ENCODE measurements at places on chromosomes 1 and 21.

- H3K27ac ChIP-seq, result no peak overlapping the region
- no peak overlapping the region for H3K4me3 ChIP-seq
- H3K27me3 ChIP-seq, result no peaks in the 10 kb centered on the region
- peaks cover 58% of the 10 kb centered on the region for H3K36me3 ChIP-seq
Observed at GRCh38 chr21:29034678-29035077, 10.2 kb downstream of the USP16 start.

DNA sequence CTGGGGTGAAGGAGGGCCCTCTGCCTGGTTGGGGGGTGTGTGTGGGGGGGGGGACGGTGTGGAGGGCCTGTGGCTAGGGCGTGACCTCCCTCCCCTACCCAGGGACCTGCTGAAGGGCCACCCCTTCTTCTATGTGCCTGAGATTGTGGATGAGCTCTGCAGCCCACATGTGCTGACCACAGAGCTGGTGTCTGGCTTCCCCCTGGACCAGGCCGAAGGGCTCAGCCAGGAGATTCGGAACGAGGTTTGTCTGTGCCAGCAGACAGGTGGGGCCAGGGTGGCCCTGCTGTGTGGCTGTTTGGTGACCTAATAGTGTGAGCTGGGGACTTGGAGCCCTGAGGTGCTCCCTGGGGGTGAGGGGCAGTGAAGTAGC, 43.9 kb downstream of the COQ8A start:
- no peaks in the 10 kb centered on the region for H3K4me1 ChIP-seq
- no peak overlapping the region for H3K4me3 ChIP-seq
- H3K36me3 ChIP-seq, result no peaks in the 10 kb centered on the region
- H3K27ac ChIP-seq, result no peak overlapping the region
- no peaks in the 10 kb centered on the region for H3K27me3 ChIP-seq

GRCh38 chr1:29933067-29933466, 696.7 kb downstream of the PTPRU start:
- no peaks in the 10 kb centered on the region for H3K27me3 ChIP-seq
- H3K27ac ChIP-seq, result no peak overlapping the region
- H3K4me3 ChIP-seq, result no peak overlapping the region
- H3K4me1 ChIP-seq, result no peaks in the 10 kb centered on the region

DNA sequence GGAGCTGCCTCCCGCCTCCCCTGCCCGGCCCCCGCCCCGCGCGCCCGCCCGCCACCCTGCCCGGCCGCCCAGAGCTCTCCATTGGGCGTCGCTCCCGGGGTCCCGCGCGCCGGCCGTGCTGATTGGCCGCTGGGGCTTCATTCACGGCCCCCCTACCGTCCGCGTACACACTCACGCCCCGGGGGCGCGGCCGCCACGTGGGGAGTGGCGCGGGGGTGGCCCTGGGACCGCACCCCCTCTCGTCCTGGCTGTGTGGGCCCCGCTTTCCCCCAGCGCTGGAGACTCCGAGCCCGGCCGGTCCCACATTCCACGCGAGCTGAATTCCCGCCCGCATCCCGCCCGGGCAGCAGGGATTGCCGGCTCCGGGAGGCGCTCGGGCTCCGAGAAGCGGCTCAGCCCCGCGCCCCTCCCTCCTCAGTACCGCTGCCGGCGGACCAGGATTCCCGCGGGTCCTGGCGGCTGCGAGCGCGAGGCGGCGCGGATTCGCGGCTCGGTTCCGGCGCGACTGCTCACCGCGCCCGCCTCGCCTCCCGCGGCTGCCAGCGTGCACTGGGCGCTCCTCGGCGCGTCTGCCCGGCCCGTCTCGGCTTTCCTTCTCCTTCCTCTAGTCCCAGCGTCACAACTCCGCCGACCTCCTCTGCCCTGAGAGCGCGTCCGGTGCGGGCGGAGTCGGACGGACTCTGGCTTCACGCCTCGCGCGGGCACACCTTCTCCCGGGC, 450 bp upstream of the POU3F1 start:
- peak overlapping the region; percentile 73 for H3K4me3 ChIP-seq
- no peak overlapping the region for H3K27ac ChIP-seq
- DNase-seq, result peak; percentile 80
- peaks cover 43% of the 10 kb centered on the region for H3K27me3 ChIP-seq
- no peaks in the 10 kb centered on the region for H3K4me1 ChIP-seq

DNA sequence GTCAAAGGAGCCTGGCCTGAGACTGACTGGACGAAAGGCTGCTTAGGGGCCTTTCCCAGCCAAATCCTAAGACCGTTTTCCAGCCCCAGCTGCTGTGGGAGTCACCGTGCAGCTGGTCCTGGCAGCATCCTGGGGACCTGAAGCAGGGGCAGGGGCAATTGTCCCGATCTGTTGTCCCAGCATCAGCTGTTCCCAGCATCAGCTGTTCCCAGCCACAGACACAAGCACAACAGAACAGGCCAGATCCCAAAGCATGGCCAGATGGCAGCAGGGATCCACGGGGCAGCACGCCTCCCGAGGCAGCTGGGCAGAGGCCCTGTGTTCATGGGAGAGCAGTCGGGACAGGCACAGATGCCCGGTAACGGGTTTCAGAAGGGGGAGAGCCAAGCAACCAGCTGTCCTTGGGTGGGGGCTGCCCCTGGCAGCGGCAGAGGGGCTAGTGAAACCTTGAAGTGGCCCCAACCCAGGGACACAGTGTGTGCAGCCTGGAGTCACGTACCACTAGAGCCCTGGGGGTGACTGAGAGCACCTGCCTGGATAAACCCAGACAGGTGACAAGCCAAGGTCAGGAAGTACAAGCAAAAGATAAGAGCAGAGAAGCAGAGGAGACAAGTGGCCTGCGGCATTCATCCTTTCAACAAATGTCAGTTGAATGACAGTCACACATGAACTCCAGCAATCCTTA, 13.3 kb downstream of the CELA2B start:
- no peaks in the 10 kb centered on the region for H3K27me3 ChIP-seq
- no peaks in the 10 kb centered on the region for H3K4me1 ChIP-seq
- H3K36me3 ChIP-seq, result no peaks in the 10 kb centered on the region
- no peak overlapping the region for H3K4me3 ChIP-seq
- no peak overlapping the region for H3K27ac ChIP-seq

DNA sequence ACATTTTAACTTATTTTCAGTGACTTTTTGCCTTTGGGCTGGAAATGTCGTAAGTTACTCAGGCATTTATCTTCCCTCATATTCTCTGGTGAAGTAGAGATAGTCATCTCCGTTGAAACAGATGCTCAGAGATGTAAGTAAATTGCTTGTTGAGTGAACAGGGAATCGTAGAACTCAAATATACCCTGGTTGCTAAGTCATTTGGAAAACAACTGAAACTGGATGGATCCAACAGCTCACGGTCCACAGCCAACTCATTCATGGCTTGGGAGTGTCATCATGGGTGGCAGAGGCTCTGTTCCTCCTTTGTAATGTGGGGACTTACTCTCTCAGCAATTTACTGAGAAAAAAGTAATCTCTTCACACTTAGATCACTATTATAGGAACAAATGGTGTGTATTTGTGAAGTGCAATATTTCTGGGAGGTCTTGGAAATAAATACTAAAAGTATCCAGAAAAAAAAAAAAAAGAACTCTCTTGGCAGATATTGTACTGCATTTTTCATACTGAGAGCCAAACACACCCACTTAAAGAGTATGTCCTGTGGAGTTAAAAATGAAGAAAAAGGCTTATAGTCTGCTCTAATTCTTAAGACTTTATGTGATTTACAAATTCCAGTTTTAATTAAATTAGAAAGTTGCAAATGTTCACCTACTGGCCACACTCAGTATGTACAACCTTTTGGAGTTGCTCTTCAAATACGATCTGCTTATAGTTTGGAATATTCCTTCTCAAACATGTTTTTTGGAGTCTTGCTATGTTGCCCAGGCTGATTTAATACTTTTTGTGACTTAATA, 107.4 kb downstream of the LEPR start:
- H3K27me3 ChIP-seq, result peaks cover 26% of the 10 kb centered on the region
- no peaks in the 10 kb centered on the region for H3K36me3 ChIP-seq
- H3K4me3 ChIP-seq, result peak overlapping the region; percentile 63
- H3K27ac ChIP-seq, result peak overlapping the region; percentile 84

DNA sequence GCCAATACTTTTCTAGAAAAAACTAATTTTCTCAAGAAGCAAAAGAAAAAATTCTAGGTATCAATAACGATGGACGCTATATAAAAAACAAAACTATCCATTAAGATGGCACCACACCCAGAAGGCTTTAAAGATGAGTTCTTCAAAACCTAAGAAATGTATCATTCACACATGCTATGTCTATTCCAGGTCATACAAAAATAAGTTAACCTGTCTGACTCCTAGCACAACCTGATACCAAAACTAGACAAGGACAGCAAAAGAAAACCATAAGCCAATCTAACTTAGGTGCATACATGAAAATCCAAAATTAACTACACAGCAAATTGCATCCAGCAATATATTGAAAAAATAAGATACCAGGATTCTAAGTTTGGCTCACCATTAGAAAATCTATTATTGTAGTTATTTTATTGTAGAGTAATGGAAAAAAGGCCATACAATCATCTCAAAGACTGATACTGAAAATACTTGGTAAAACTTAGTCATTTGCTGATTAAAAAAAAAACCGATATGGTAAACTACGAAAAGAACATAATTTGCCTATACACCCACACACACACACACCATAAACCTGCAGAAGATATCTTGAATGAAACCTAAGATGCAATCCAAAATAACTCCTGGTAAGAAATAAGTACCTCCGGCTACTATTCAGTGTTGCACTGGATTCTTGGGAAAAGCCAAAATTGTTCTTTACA, 55.0 kb downstream of the TRAF5 start:
- H3K36me3 ChIP-seq, result no peaks in the 10 kb centered on the region
- peaks cover 31% of the 10 kb centered on the region for H3K4me1 ChIP-seq
- H3K27ac ChIP-seq, result no peak overlapping the region

GRCh38 chr21:32003411-32003810, 130.6 kb downstream of the HUNK start:
- no peak for DNase-seq
- H3K4me3 ChIP-seq, result no peak overlapping the region
- no peaks in the 10 kb centered on the region for H3K27me3 ChIP-seq
- H3K36me3 ChIP-seq, result no peaks in the 10 kb centered on the region

Measured in GM23248 (cell line).